ENCODE measurements at places on chromosomes 3 and 15.

GRCh38 chr3:186971578-186971977 lies 41.3 kb downstream of the ST6GAL1 start:
- no peak for DNase-seq

- no peak for DNase-seq
These were observed 15.0 kb downstream of the TIGIT start for GRCh38 chr3:114308830-114309229.

DNA sequence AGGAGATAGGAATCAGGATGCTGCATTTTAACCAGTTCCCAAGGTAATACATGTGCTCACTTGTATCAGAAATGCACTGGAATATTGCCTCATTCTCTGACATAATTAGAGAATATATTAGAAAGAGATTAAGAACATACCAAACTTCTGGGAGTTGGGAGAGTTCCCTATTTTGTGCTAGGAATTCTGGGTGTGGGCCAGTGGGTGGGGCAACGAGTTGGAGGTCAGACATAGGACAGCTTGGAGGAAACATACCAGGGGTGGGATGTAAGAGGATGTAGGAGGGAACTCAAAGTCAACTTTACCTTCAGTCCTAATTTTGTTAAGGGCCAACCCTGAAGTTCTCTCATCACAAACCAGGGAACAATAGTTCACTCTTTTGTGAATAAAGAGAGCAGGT lies 83.6 kb downstream of the SLC7A14 start:
- DNase-seq, result no peak

DNA sequence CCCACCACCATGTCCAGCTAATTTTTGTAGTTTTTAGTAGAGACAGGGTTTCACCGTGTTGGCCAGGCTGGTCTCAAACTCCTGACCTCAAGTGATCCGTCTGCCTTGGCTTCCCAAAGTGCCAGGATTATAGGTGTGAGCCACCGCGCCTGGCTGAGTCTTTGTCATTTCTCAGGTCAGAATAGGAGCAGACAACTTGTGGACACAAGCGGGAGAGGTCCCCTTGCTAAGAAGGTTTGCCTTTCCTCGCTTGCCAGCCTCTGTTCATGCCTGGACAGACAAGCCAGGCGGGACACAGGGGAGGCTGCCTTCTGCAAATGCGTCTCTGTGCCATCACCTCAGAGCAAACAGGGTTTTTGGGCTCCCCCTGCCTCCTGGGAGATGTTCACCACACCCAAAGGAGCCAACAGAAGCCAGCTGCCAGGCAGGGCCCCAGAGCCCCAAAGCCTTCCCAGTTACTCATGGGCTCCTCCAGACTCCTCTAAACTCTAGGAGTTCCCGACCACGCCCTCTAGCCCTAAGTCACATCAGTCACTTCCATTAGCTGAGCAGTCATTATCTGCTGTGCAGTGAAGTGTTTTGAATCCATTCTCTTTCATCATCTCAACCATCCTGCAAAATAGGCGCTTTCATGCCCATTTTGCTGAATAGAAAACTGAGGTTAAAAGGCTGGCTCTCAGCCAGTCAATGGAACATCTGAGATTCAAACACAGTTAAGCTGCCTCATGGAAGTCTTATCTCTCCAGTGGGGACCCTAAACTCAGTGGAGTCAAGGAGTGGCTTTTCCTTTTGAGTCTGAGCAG lies 245.0 kb downstream of the UACA start:
- DNase-seq, result no peak

DNA sequence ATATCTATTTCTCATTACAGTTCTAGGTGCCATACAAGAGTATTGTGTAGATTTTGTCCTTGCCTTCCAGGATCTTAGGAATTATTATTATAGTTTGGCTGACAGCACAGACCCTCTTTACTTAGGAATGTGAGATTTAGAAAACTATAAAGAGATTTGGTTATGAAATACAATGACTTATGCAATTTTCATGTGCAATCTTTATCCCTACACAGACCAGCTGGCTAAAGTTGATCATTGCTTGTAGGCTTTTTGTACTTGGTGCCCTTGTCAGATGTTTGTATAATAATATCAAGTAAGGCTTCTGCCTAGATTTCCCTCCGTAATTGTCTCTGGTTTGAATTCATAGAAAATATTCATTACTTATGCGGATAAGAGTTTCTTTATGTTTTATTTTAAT lies 174.5 kb upstream of the GAP43 start:
- no peak for DNase-seq

DNA sequence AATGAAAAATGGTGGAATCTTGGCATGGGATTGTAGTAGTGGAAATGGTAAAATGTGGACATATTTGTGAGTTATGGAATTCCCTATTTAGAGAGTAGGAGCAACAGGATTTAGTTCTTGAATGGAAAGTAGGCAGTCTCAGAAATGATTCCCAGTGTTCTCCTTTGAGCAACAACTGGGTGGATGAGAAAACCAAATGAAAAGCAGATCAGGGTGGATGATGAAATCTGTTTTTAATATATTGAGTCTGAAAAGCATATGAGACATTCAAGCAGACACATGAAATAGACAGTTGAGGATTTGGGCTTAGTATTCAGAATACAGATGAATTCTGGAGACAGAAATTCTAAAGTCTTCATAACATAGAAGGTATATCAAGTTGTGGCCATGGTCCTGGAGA lies 451.3 kb downstream of the LPP start:
- DNase-seq, result no peak

DNA sequence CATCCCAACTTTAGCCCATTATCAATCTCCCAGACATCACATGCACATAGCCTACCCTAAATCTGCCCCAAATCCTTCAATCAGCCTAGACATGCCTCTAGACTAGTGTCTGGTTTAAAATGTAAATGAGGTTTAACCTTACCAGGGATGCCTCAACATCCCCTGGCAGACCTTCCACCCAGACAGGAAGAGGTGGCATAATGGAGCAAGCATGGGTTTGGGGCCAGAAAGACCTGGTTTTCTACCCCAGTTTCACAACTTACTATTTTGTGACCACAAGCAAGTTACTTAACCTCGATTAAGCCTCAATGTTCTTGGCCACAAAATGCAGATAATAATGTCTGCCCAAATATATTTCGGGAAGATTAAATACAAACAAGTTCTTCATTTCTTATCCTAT lies 28.3 kb upstream of the THBS1 start:
- no peak for DNase-seq
